ENCODE measurements at places on chromosomes 7 and 10.
A peak's percentile ranks its signal among the peaks of the same experiment; 100 is the strongest.

- no peak for DNase-seq
Measured at GRCh38 chr7:138952791-138953190, 28.4 kb downstream of the KIAA1549 start.

DNA sequence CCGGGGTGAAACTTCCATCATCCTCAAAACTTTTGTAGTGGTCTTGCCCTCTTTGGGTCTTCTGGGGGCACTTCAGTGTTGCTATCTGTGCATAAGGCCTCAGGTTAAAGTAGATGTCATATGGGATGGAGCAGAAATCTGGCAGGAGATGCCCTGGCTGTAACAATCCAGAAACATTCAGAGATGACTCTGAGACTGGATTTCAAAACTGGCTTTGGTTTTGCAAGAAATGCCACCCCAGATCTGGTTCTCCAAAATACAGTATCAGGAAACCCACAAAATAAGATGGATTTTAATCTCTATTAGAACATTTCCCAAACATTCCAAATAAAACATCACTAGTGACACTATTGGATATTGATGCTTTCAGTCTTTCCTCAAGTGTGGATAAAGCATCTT, 191.5 kb downstream of the REEP3 start:
- no peak for DNase-seq

GRCh38 chr7:116426428-116427156, 72.9 kb upstream of the CAV2 start:
- no peak for DNase-seq

DNA sequence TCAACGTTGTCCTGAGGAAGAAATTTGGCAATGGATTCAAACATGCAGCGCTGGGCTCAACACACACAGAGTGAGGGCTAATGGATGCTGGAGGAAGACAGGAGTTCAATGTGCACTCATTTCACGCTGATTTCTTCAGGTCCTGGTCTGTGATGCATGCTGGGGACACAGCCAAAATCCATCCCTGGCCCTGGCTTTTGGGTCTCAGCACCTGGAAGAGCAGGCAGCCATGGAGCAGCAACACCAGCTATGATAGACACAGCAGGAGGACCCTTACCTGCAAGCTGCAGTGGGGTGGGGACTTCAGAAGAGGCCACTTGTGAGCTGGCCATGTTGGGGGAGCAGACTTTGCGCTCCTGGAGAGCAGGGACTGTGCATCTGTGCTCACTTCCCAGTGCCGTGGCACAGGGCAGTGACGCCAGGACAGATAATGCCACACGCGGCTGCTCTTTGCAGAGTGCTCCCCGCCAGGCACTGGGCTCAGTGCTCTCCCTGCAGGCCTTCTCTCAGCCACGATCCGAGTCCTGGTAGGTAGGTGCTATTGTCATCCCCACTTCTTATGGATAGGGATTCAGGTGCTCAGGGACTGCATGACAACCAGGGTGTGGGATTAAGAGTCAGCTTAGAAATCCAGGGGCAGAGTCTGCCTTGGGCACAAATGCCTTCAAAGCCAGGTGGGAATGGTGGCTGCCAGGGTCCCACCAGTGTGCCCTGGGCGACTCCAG, 138.8 kb upstream of the UNC5B start:
- no peak for DNase-seq

- DNase-seq, result no peak
Measured at GRCh38 chr7:49479936-49480544, 293.4 kb upstream of the VWC2 start.

GRCh38 chr10:69716711-69717560, 84.8 kb upstream of the COL13A1 start:
- peak; percentile 59 for DNase-seq

- DNase-seq, result no peak
Measured at GRCh38 chr7:93773446-93773845, 117.1 kb downstream of the TFPI2 start.

DNA sequence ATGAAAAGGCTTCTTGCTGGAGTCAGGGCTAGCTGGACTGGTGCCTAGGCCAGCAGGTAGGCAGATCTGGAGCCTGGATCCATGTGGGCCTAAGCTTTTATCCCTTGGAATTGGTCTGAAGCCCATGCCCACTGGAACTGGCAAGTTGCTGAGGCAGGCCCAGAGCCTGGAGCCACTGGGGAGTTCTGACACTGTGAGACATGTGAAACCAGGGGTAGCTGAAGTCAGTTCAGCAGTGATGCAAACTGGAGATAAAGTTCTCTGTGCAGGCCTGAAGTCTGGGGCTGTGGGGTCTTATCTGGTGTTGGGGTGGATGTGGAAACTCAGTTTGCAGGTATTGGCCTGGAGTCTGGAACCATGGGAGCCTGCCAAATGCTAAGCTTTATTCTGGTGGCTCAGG, 9.7 kb upstream of the THSD7A start:
- no peak for DNase-seq

DNA sequence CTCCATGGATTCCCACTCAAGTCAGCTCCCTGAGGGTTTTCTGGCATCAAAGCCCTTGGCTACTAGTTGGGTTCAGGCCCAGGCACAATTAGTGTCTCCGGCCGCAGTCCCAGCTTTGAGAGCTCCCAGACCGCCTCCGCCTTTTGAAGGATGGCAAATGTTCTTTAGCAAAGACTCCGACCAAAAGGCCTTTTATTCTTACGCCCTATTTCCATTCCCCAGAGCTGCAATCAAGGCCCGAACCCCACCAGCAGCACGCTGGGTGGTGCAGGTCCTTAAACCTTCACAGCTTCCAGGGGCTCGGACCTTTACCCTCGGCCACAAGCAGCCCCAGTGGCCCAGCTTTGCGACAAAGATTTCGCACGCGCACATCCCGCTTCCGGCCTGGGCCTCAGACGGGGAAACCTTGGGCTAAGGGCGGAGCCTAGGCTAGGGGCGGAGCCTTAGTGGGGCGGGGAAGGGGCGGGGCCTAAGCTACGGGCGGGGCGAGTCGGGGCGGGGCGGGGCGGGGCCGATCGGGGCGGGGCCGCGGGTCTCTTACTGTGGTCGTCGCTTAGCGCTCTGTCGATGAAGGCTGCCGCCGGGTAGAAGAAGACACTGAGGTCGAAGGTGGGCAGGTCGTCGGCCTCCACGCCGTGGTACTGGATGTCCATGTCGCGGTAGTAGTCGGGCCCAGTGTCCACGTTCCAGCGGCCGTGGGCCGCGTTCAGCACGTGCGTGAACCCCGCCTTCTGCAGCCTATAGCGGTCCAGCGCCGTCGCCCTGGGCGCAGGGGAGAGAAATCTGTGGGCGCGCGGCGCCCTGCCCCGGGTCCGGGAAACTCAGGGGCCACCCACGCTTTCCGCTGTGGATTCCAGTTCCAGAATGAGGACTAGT, 68.0 kb upstream of the SAMD8 start:
- DNase-seq, result no peak

- no peak for DNase-seq
Measured at GRCh38 chr10:70678757-70679489, 6.6 kb downstream of the ADAMTS14 start.

DNA sequence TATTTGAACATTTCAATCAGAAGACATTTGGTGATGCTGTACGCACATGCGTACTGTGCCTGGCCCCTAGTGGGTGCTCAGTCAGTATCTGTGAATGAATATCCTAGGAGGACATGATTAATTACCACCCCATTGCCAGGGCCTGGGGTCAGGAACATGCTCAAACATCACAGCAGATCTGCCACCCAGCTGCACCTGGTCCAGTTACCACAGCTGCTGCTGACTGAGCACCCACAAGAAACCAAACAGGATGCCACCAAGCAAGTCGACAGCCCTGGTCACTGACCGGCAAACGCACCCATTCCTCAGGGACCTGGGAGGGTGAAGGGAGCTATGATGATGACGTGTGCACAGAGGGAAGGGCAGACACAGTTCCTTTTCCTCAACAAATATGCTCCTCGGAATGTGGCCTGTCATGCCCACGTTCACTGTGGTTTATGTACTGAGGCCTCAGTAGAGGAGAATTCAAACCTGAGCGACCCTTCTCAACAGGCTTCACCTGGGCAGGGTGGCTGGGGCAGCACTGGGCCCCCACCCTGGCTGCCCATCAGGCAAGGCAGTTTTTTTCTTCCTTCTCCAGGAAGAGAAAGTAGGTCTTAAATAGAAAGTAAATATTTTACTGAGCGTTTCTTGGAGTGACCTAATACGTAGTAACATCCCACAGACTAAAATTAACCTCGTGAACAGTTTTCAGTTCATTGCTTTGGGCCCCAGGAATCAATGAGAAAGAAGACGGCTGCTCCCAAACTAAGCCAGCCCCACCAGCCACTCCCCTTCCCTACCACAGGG, 13.4 kb downstream of the CTBP2 start:
- DNase-seq, result no peak

DNA sequence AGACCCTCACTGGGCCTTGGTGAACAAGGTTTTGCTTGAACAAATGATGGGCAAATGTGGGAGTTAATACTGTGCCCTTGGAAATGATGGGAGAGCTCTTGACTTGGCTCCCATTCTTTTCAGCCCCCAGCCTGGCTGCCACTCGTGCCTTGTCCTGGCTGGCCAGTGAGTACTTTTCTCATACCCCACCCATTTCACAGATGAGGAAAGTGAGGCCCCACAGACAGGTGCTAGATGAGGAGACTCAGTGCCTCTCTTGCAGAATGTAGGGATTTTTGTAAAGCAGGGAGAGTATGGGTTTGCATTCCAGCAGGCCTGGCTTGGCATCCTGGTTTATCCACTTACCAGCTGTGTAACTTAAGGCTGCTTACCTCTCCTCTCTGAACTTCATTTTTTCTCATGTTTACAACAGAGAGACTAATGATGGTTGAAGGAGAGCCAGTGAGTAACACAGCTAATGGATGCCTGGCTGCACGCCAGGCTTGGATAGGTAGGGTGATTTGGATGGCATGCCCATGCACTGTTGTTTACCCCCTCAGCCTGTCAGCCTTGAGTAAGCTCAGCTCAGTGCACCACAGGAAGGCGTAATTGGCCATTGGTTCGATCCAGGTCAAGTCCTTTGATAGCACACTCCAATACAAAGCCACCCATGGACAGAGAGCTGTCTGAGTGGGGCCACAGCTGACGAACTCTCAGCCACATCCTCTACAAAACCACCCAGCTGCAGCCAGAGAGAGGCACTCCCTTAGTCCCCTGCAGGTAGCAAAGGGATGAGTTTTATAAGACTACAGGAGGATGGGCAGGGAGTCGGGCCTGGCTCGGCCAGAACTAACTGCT, 436.8 kb downstream of the RPS24 start:
- DNase-seq, result no peak

DNA sequence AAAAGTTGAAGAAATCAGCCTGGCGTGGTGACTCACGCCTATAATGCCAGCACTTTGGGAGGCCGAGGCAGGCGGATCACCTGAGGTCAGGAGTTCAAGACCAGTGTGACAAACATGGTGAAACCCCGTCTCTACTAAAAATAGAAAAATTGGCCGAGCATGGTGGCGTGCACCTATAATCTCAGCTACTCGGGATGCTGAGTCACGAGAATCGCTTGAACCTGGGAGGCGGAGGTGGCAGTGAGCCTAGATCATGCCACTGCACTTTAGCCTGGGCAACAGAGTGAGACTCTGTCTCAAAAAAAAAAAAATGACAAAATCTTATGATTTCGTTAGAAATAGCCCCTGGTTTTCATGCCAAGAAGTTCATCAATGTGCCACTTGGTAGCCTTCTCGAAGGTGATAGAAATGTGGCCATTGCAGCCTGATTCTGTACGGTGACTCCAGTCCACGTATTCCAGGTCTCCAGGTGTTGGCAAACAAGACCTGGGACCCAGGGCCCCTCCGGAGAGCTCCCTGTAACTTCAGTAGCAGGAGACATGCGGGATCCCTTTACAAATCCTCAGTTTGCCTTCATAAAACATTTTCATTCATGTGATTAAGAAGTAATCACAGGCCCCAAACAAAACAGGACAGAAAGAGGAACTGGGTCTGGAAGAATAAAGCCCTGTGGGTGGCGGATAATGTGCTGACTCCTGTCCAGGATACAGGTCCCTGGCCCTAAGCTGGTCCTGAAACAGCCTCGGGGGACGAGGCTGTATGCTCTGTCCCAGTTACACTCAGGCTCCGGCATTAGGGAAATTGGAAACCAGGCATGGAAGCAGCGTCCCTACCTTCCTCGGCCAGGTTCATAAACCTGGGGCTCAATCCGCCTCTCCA, 207.3 kb upstream of the SH2B2 start:
- no peak for DNase-seq

GRCh38 chr7:23570592-23571200, 26.5 kb upstream of the CCDC126 start:
- peak; percentile 46 for DNase-seq

GRCh38 chr10:51377070-51377931, 303.0 kb downstream of the PRKG1 start:
- no peak for DNase-seq

All from GM12892 (cell line).